Tibial nerve (tissue), 4 donors: ENCODE measurements at places on chromosomes 3 and 15.

DNA sequence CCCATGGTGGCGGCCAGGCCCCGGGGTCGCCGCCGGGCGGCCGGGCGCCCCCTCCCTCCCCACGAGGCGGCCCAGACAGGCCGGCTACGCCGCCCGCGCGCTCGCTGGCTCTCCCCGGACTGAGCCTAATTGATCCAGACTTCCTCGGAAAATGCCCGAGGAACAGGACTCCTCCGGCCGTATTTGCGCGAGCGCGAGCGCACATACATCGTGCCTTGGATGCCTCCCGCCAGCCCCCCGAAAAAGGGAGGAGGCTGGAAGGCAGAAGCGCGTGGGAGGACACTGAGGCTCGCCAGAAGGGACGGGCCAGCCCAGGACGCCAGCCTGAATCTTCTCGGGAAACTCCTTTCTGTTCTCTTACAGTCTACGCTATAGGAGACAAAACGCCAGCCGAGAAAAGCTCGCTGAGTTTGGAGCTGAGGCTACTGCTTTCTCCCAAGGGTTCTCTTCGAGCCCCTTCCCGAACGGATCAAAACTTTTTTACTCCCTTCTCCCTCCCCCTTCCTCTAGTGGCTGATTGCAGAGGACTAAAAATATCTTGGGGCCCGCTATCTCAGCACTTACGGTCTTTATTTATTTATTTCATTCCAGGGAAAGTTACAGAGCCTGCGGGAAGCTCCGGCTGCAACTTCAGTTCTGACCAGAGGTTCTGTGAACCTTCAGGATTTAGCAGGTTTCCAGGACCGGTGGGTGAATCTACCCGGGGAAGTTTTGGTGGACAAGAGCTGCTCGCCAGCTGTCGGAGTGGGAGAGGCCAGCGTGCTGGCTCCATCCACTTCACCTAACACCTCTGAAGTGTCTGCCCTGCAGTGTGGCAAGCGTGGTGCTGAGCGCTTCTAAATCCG is at the start of gene PDZRN3:
Gene PDZRN3 (minus strand): TSS at position 121 of the 845 bp plus-strand sequence.
- no peaks in the 10 kb centered on the region for H3K36me3 ChIP-seq
- no peaks in the 10 kb centered on the region for H3K27me3 ChIP-seq
- H3K27ac ChIP-seq, result peak within 1 kb of the TSS; percentile 89
- peak within 1 kb of the TSS; percentile 67 for H3K4me3 ChIP-seq

- H3K27me3 ChIP-seq, result no peaks in the 10 kb centered on the region
- no peak for DNase-seq
- H3K27ac ChIP-seq, result peak overlapping the region; percentile 12
- H3K36me3 ChIP-seq, result no peaks in the 10 kb centered on the region
These were observed 109.8 kb downstream of the RPL22L1 start for GRCh38 chr3:170760174-170760526.

DNA sequence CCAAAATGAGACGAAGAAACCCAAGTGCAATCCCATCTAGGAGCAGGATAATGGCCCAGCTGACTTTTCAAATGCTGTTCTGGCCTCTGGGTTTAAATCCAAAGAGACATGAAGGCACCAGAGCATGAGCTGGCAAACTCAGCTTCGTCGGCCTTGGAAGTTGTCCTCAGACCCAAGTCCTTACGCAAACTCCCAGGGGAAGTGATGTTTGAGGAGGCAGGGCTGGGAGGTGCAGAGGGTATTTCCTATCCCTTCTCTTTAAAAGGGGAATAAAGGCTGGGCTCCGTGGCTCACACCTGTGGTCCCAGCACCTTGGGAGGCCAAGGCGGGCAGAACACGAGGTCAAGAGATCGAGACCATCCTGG is 68.9 kb upstream of the HERC1 start:
- no peak for DNase-seq
- no peaks in the 10 kb centered on the region for H3K4me1 ChIP-seq
- H3K4me3 ChIP-seq, result no peak overlapping the region
- no peaks in the 10 kb centered on the region for H3K36me3 ChIP-seq
- H3K27ac ChIP-seq, result no peak overlapping the region
- no peaks in the 10 kb centered on the region for H3K27me3 ChIP-seq

- H3K27me3 ChIP-seq, result no peaks in the 10 kb centered on the region
- H3K4me1 ChIP-seq, result no peaks in the 10 kb centered on the region
- no peaks in the 10 kb centered on the region for H3K36me3 ChIP-seq
These were observed 149.9 kb downstream of the CFAP20DC start for GRCh38 chr3:58899953-58900298.

GRCh38 chr3:37736624-37737023 is 125.1 kb upstream of the CTDSPL start:
- no peak overlapping the region for H3K27ac ChIP-seq
- H3K4me1 ChIP-seq, result no peaks in the 10 kb centered on the region
- no peak overlapping the region for H3K4me3 ChIP-seq
- H3K27me3 ChIP-seq, result no peaks in the 10 kb centered on the region

DNA sequence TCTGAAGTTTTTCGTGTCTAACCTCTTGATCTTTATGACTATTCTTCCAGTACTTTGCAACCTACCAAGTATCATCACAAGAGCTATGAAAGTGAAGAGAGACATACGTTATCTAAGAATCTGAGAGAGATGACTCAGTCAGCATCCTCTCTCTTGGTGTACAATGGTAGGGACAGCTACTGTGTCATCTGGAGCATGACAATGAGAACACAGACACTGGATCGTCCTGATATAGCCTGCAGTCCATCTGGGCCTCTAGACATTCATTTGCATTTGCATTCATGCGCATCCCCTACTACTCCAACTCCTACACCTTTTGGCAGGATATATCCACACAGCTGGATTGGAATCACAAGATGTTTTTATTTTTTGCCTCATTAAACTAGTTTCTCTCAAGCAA is 115.2 kb downstream of the PEX5L start:
- H3K36me3 ChIP-seq, result no peaks in the 10 kb centered on the region
- DNase-seq, result no peak
- H3K4me3 ChIP-seq, result no peak overlapping the region
- H3K27me3 ChIP-seq, result no peaks in the 10 kb centered on the region

DNA sequence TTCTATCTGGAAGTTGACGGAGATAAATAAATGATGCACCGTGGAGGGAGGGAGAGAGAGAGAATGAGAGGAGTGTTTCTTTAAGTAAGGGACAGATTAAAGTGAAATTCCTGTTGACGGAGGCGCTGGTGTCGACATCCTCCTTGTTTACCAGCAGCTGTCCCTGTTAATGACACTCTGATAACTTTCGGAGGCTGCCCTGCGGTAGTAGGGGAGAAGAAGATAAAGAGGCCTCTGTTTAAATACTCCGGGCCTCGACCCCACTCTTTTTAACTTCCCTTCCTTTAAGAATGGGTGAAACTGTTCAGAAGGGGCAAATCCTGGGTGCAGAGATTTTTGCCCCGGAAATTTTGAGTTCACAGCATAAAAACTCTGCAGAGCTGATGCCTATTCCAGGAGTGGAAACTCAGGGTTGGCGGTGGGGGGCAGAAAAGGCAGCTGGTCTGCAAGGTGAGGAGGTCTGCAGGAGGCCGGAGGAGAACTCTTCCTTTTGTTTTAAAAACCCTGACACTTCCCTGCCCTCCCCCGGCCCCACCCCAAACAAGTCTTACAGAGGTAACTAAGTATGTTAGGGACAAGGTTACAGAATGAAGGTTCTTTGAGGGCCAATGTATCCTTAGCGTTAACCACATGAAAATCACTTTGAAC is 276.6 kb upstream of the NR2F2 start:
- peak overlapping the region; percentile 28 for H3K27ac ChIP-seq
- peaks cover 7% of the 10 kb centered on the region for H3K4me1 ChIP-seq
- DNase-seq, result no peak
- peak overlapping the region; percentile 24 for H3K4me3 ChIP-seq
- H3K27me3 ChIP-seq, result no peaks in the 10 kb centered on the region

- H3K27me3 ChIP-seq, result no peaks in the 10 kb centered on the region
- peak within 1 kb of the TSS; percentile 19 for H3K27ac ChIP-seq
These were observed at the start of gene LINGO1 for GRCh38 chr15:77632534-77633133. Gene LINGO1, minus strand, starts transcription at chr15:77632912. Its CDS starts 597 bp downstream, at chr15:77632315.

DNA sequence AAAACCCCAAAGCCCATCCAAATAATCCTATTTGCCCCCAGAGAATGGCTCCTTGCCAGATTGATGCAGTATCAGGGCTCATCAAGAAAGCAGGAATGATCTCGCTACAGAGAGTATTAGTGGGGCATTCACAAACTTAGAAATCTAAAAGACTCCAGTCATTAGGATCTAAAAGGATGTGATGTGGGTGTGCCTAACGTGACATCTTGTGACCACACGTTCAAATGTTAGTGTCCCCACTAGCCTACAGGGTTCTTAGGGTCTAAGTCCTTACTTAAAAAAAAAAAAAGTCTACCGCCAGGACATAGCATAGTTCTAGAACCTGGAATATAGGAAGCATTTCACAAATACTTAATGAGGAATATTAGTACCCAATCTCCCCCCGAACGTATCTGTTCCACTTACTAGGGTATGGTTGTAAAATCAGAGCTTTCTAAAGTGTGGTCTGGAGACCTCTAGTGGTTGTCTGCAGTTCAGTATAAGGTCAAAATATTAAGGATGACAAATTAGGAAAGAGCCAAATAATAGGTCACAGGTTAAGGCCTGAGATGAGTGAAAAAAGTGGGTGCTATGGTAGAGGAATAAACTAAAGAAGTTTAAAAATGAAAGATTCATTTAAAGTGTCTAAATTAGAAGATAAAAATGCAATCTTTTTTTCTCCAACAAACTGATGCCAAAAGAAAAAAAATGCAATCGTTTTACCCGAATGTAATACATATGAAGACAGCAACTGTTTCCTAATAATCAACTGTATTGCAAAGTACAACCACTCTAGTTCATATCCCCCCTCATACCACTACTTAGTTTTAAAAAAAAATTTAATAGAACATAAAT is 4.2 kb upstream of the CHRM5 start:
- no peaks in the 10 kb centered on the region for H3K27me3 ChIP-seq
- no peaks in the 10 kb centered on the region for H3K36me3 ChIP-seq
- H3K27ac ChIP-seq, result no peak overlapping the region
- H3K4me3 ChIP-seq, result no peak overlapping the region

- H3K36me3 ChIP-seq, result no peaks in the 10 kb centered on the region
- H3K4me1 ChIP-seq, result no peaks in the 10 kb centered on the region
- no peak for DNase-seq
- H3K27me3 ChIP-seq, result no peaks in the 10 kb centered on the region
- no peak overlapping the region for H3K27ac ChIP-seq
These were observed 63.7 kb downstream of the LRCH3 start for GRCh38 chr3:197854596-197855343.

DNA sequence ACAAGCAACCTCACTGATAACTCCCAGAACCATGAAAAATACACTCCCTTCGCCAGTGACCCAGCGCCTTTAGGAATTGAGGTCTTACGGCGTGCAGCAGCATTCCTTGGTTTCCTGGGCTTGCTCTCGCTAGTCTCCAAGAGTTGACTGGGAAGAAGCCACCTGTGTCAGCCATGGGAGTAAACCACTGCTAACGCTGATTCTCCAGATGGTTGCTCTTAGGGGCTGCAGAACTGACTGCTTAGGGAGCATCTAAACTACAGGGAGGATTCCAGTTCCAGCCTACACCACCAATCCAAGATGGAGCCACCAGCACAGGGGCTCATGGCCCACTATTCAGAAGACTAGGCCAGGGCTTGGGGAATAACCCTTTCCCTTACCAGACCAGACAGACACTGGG is 2.4 kb downstream of the RBPMS2 start:
- no peaks in the 10 kb centered on the region for H3K36me3 ChIP-seq
- DNase-seq, result no peak
- no peak overlapping the region for H3K27ac ChIP-seq
- H3K27me3 ChIP-seq, result peaks cover 9% of the 10 kb centered on the region
- H3K4me1 ChIP-seq, result no peaks in the 10 kb centered on the region

GRCh38 chr3:43769097-43769884 is 78.6 kb downstream of the ABHD5 start:
- peak; percentile 99 for DNase-seq
- H3K27me3 ChIP-seq, result no peaks in the 10 kb centered on the region

GRCh38 chr3:72152551-72153476 is 367.9 kb upstream of the PROK2 start:
- H3K4me3 ChIP-seq, result peak overlapping the region; percentile 41
- H3K36me3 ChIP-seq, result no peaks in the 10 kb centered on the region
- peaks cover 46% of the 10 kb centered on the region for H3K4me1 ChIP-seq
- peak; percentile 67 for DNase-seq

DNA sequence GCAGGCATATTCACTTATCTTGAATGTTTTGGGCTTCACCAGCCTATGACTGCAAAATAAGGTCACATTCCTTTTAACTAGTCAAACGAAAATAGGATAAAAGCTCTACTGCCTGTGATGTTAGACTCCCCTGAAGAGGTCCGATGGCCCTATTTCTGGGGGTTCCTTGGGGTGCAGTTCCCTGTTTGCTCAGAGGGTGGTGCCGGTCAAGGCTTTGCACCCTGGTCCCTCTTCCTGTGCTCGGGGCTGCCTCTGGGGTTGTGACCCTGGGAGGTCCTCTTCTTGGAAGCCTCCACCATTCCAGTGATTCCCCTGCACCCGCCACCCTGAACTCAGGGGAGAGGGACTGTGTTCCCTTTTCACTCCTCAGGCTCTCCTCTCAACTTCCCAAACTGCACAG is 86.7 kb upstream of the ANKRD34C start:
- H3K4me1 ChIP-seq, result no peaks in the 10 kb centered on the region
- H3K36me3 ChIP-seq, result no peaks in the 10 kb centered on the region
- H3K27ac ChIP-seq, result no peak overlapping the region
- no peak overlapping the region for H3K4me3 ChIP-seq
- no peaks in the 10 kb centered on the region for H3K27me3 ChIP-seq

DNA sequence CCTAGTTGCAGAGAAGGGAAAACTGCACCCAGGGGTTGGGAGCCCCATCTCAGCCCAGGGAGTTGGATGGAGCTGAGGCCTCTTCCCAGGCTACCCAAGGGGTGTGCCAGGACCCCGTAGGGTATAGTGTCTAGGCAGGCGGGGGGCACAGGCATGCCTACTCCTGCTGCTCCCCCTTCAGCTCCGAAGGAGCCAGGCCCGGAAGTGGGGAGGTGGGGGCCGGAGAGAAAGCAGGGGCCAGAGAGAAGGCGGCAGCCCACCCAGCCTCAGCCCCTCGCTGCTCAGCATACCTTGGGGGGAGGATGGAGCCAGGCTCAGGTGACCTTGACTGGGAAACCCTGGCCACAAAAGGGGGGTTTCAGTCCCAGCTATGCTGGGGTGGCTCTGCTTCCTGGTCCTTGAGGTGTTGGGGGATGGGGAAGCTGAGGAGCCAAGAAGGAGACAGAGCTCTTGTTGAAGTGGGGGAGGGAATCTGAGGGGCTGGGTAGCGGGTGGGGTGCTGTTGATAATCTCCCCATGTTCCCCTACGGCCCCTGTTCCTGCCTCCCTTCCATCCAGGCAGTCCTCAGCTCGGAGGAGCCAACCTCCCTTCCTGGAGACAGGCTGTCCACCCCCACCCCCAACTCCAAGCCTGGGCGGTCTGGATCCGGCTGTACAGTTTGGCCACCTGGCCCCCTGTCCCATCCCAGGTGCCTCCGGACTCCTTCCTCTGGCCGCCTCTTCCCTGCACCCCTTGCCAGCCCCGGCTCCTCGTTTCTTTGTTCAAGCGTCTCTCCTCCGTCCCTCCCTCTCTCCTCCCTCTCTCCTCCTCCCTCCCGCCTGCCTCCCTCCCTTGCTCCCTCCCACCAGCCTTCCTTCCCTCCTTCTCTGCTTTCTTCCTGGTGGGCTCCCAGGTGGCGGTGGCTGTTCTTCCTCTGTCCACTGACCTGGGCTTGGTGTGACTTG is 1.7 kb downstream of the SEMA3F start:
- peak overlapping the region; percentile 59 for H3K27ac ChIP-seq
- H3K27me3 ChIP-seq, result no peaks in the 10 kb centered on the region
- DNase-seq, result no peak
- peaks cover 30% of the 10 kb centered on the region for H3K4me1 ChIP-seq
- H3K4me3 ChIP-seq, result peak overlapping the region; percentile 56
